Fibroblast of gingiva (primary cell): ENCODE measurements at places on chromosomes 3 and 15.

GRCh38 chr3:184117636-184118035 lies 17.5 kb upstream of the EIF2B5 start:
- no peak for DNase-seq

- no peak for DNase-seq
Measured at GRCh38 chr3:6168256-6168655, 692.7 kb upstream of the GRM7 start.

GRCh38 chr15:101692801-101693598 lies 31.3 kb downstream of the TARS3 start:
- DNase-seq = no peak

- no peak for DNase-seq
Measured at GRCh38 chr3:25689226-25689625, 24.5 kb upstream of the TOP2B start.

GRCh38 chr15:43516185-43516584 lies 1.2 kb upstream of the MAP1A start:
- peak; percentile 58 for DNase-seq

DNA sequence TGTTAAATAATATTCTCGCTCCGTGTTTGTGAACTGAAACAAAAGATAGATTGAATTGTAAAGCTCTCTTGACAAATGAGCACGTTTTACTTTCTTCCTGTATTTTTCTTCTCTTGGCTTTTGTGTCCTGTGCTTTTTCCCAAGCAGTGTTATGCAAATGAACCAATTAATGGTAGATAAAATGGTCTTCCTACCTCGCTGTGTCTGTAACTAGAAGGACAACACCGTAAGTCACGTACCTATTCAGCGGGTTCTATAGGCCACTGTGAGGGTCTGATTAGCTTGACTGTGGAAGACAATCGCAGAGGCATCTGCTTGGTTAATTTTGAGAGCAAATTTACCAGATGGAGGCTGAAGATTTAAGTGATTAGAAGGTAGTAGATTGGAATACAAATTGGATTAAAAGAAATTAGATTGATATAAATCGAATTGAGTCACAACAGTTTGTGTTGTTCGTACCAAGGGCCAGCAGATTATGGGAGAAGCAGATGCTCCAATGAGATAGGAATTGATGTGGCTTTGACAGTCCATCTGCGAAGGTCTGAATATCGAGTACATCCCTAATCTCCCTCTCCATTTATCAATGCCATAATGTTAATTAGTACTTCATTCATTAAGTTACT lies 40.2 kb downstream of the ROBO2 start:
- DNase-seq = no peak

GRCh38 chr3:57681691-57682090 lies 11.2 kb downstream of the DENND6A start:
- DNase-seq = no peak

DNA sequence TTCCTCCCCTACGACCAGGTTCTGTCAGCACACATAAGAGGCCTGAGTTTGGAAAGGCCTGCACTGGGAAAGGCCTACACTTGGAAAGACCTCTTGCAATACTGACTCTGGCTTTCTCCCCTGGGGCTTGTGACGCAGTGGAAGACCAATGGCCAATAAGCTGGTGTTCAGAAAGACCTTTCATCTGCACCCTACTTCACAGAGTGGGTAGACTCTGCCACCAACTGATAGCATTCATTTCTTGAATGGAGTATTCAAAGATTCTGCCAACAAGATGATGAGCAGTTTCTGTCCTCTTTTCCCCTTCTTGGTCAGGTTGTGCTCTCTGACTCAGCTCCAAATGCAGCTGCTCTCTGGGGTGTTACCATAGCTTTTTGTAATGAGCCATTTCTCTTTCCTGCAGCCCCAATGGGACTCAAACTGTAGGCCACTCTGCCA lies 48.8 kb downstream of the TIPARP start:
- DNase-seq = peak; percentile 11

GRCh38 chr3:129595544-129596193 lies 10.8 kb downstream of the PLXND1 start:
- peak; percentile 37 for DNase-seq

DNA sequence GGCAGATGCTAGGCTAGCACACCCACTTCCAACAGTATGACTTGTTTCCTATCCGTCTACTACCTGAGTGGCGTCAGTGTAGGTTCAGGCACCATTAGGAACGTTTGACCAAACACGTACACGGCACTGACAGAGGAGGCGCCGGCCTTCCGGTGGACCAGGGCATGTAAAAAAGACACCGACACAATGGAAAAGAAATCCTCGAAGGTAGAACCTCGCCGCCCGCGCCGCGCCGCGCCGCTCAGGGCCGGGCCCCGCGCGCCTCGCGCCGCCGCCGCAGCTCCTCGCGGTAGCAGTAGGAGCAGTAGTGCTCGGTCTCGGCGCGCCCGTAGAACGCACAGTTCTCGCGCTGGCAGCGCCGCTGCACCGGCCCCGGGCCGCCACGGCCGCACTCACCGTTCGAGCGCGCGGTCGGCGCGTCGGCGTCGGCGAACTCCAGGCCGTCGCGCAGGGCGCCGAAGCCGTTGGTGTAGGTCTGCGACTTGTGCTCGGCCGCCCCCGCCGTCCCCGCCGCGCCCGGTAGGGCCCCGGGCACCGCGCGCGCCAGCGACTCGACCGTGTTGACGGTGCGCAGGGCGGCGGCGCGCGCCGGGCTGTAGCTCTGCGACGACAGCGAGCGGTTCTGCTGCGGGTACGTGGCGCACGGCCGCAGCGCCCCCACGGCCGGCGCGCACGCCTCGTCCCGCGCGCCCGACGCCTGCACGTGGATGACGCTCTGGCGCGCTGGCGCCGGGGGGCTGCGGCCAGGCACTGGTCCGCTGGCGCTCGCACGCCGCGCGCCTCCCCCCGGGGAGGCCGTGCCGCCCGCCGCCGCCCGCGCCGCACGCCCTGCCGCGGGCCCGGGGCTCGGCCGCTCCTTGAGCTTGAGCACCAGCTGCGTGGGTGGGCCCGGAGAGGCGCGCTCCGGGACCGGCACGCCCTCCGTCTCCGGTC lies 156.7 kb downstream of the KLF13 start:
- DNase-seq = no peak

- no peak for DNase-seq
Measured at GRCh38 chr15:40932649-40933516, 3.7 kb downstream of the DLL4 start.

DNA sequence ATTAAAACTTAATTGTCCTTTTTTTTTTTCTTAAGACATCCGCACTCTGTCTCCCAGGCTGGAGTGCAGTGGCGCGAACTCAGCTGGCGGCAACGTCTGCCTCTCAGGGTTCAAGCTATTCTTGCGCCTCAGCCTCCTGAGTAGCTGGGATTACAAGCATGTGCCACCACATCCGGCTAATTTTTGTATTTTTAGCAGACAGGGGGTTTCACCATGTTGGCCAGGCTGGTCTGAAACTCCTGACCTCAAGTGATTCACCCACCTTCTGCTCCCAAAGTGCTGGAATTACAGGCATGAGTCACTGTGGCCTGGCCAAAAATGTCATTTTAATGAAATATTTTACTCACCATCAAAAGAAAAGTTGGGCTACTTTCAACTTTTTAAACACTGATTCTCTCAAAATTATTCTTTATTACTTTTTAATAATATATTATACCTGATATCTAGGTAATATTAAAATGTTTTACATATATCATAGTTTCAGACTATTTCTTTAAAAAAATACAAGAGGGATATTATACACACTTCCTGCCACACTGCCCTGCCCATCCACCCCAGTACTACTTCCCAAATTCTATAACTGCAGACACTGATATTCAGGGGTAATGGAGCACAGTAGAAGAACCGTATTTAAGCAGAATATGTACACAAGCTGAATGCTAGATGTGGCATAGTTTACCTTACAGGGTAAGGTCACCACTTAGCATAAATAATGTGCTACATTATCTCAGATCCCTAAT lies 723.9 kb upstream of the ZNF385D start:
- no peak for DNase-seq

DNA sequence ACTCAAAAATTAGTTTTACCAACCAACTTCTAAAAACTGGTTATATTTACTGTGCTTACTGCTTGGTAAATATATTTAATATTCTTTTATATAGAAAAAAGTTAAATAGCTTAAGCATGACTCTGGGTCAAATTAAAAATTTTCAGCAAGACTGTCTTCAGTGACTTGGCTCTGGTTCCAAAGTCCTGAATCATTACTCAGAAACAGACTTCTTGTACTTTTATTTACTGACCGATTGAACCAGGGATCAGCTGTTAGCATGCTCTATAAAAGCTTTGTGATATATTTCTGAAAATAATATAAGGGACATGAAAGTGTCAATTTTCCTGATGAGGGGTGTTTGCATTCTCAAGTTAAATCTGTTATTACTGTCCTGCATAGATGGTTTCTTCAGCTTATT lies 164.3 kb downstream of the MCTP2 start:
- DNase-seq = peak; percentile 18

DNA sequence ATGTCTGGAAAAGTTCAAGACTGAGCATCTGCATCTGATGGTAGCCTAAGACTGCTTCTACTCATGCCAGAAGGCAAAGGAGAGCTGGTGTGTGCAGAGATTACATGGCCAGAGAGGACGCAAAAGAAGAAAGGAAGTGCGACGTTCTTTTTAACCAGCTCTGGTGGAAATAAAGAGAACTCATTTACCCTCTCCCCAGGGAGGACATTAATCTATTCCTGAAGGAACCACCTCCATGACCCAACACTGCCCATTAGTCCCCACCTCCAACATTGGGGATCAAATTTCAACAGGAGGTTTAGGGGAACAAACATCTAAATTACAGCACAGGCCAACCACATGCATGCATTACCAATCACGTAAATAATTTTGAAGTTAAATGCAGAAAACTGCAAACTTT lies 1.5 kb upstream of the NCK1 start:
- peak; percentile 54 for DNase-seq

GRCh38 chr15:44058126-44058525 lies 136.9 kb downstream of the FRMD5 start:
- DNase-seq = no peak

DNA sequence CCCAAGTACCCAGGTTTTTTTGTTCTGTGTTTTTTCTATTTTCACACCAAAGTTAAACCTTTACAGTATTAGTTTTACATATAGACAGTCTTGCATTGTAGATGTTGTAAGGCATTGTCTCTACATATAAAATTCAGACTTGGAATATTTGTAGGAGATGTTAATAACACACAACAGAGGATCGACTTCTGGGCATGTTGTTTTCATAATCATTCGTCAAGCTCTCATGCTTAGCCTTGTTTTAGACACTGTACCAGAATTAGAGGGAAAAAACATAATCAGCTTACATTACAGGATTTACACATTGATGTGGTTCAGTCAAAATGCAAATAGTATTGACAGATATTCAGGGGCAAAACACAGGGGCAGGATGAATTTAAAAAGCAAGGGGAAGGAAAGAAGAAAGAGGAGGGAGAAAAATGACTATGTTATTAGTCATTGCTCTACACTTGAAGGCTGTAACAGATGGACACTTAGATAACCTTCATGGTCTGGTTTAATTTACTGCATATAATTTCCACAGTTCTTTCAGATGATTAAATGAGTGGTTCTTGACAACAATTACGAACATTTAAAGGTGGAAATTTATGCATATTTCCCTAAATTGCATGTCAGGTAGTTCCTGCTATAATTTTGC lies 7.5 kb downstream of the CMSS1 start:
- DNase-seq = no peak

DNA sequence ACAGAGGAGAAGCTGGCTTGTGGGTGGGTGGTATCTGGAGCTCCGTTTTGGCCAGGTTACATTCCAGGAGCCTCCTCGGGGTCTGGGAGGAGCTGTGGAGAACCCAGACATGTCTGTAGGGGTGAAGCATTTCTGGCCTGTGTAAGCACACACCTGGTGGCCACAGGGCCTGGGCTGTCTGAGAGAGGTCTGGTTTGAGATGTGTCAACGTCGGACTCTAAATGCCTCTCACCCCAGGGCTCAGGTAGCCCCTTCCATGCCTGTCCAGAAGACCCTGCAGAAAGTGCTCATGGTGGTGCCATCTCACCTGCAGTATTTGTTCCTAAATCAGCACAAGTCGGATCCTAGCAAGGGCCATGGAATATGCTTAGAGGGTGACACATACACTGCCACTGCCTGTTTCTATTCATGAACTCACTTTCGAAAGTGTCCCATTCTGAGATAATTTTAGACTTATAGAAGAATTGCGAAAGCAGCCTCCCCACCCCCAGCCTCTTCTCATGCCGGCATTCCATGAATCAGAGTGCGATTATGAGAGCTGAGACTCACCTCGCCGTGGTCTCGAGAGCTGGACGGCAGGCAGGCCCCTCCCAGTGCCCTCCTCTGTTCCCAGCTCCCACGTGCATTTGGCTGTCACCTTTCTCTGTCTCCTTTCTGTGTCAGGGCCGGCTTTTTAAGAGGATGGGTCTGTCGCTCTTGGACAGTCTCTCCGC lies 63.7 kb downstream of the KLF15 start:
- no peak for DNase-seq

- peak; percentile 81 for DNase-seq
Measured at GRCh38 chr3:172357850-172358754, 90.2 kb downstream of the GHSR start.

DNA sequence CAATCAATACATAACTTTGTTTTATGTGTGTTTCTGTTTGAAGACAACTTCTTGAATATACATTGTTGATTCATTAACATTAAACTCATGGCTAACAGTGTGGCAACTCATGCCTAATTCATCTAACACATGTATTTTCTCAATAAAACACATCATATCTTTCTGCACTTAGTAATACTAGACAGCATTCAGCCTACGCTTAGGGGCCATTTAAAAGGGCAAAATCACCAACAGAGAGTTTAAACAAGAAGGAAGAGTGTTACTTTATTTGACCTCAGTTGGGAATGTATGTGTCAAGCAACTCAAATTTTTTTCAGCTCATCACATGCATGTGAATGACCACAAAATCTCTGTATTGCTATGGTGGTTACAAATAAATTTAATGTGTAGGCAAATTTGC lies 128.8 kb upstream of the AADACL2 start:
- no peak for DNase-seq

DNA sequence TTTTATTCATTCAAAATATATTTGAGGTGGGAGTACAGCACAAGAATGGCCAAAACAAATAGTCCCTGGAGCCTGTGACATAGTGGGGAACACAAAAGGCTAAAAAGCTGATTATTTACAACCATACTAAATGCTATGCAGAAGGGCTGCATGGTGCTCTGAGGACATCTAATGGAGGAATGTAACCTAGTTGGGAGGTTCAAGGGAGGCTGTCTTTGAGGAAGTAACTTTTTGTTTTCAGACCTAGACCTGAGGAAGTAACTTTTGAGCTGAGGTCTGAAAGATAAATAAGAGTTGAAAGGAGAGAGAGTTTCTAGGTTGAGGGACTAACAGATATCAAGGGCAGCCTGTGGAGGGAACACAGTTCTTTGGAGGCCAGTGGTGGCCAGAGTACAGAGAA lies 34.8 kb upstream of the RASA2 start:
- peak; percentile 55 for DNase-seq

- DNase-seq = no peak
Measured at GRCh38 chr15:73298522-73299245, 70.1 kb downstream of the HCN4 start.
